ENCODE measurements at places on chromosomes 1 and 21. TPM values are rescaled to one million over a fixed set of nuclear protein-coding genes. Genes with fewer than 3 reads are reported as not detected.

GRCh38 chr1:56390232-56390867, 189.0 kb downstream of the PLPP3 start:
- no peaks in the 10 kb centered on the region for H3K27me3 ChIP-seq
- H3K27ac ChIP-seq = no peak overlapping the region
- H3K4me3 ChIP-seq = no peak overlapping the region
- H3K4me1 ChIP-seq = no peaks in the 10 kb centered on the region

- H3K36me3 ChIP-seq = peaks cover 2% of the 10 kb centered on the region
- no peaks in the 10 kb centered on the region for H3K27me3 ChIP-seq
- H3K4me3 ChIP-seq = peak overlapping the region; percentile 76
Measured at GRCh38 chr1:204410688-204411450, 748 bp downstream of the PPP1R15B start.

DNA sequence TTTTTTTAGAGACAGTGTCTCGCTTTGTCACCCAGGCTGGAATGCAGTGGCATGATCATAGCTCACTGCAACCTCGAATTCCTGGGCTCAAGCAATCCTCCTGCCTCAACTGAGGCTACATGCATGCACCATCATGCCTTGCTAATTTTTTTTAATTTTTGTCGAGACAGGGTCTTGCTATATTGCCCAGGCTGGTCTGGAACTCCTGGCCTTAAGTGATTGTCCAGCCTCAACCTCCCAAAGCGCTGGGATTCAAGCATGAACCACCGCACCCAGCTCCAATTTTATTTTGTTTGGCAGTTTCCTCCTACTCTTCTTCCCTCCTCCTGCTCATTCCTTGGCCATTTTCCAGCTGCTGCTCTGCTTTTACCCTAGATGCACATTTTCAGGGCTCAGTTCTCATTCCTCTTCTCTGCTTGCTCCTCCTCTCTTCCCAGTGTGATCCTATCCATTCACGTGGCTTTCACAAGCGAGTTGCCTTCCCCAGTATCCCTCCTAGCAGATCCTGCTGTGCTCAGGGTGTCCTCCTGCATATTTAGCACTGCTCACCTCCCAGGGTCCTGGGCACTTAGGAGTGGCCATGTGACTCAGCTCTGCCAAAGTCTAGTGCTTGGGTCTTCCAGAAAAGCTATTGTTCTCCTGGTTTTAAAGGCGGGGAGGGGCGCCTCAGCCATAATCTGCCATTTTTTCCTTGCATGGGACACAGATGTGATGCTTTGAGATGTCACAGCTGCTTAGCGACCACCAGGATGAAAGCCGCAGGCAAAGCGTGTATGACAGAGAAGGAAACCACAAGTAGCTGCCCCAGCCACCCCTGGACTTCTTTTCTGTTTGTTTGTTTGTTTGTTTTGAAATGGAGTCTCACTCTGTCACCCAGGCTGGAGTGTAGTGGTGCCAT, 33.7 kb downstream of the PSEN2 start:
- no peaks in the 10 kb centered on the region for H3K4me1 ChIP-seq
- H3K27ac ChIP-seq = no peak overlapping the region
- peaks cover 22% of the 10 kb centered on the region for H3K36me3 ChIP-seq
- DNase-seq = no peak

- H3K27me3 ChIP-seq = no peaks in the 10 kb centered on the region
- H3K36me3 ChIP-seq = no peaks in the 10 kb centered on the region
- no peak overlapping the region for H3K27ac ChIP-seq
Measured at GRCh38 chr1:83760226-83761021, 238.5 kb downstream of the TTLL7 start.

DNA sequence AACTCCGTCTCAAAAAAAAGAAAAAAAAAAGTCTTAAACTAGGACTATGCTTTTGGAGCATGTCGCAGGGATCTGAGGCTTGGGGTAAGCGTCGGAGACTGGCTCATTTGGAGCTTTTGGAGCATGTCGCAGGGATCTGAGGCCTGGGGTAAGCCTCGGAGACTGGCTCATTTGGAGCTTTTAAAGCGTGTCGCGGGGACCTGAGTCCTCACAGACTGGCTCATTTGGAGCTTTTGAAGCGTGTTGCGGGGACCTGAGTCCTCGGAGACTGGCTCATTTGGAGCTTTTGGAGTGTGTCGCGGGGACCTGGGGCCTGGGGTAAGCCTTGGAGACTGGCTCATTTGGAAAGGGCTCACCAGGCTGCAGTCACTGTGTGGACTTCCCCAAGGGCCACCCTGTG, 13.6 kb upstream of the TSPEAR start:
- no peaks in the 10 kb centered on the region for H3K27me3 ChIP-seq
- no peaks in the 10 kb centered on the region for H3K4me1 ChIP-seq
- no peak overlapping the region for H3K27ac ChIP-seq
- DNase-seq = no peak
- H3K36me3 ChIP-seq = no peaks in the 10 kb centered on the region
- H3K4me3 ChIP-seq = no peak overlapping the region

GRCh38 chr1:235068158-235069121, 60.2 kb downstream of the TOMM20 start:
- no peaks in the 10 kb centered on the region for H3K27me3 ChIP-seq
- DNase-seq = no peak
- peaks cover 8% of the 10 kb centered on the region for H3K4me1 ChIP-seq
- H3K4me3 ChIP-seq = no peak overlapping the region
- no peaks in the 10 kb centered on the region for H3K36me3 ChIP-seq

DNA sequence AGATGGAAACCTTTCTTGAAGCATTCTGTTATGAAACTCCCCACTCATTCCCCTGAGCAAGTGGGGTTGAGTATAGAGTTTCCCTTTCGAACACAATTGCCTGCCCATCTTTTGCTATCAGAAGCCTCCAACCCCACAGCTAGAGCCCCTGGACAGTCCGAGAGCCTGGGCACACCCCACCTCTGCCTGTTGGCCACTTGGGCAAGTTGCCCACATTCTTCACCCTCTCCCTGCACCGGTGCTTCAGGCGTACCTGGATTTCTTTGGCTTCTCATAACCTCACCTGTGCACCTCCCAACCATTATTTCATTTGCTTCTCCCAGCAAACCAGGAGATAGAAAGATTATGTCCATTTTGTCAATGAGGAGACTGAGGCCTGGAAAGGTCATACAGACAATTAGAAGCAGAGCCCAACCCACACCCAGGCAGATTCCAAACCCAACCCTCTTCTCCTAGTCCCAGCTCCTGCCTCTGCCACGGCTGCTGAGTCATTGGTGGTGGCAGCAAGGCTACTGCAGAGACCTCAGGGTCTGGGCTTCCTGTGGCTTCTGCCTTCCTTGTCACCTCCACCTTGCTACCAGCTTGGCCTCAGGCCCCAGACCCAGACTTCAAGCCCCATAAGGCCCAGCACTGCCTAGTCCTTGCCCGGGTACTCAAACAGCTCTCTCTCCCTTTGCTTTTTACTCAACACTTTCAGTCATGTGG, 118.7 kb upstream of the ZBTB40 start:
- DNase-seq = no peak
- H3K27me3 ChIP-seq = no peaks in the 10 kb centered on the region
- no peaks in the 10 kb centered on the region for H3K4me1 ChIP-seq

- no peak for DNase-seq
- H3K36me3 ChIP-seq = no peaks in the 10 kb centered on the region
Measured at GRCh38 chr1:106360252-106360651, 696.2 kb upstream of the PRMT6 start.

DNA sequence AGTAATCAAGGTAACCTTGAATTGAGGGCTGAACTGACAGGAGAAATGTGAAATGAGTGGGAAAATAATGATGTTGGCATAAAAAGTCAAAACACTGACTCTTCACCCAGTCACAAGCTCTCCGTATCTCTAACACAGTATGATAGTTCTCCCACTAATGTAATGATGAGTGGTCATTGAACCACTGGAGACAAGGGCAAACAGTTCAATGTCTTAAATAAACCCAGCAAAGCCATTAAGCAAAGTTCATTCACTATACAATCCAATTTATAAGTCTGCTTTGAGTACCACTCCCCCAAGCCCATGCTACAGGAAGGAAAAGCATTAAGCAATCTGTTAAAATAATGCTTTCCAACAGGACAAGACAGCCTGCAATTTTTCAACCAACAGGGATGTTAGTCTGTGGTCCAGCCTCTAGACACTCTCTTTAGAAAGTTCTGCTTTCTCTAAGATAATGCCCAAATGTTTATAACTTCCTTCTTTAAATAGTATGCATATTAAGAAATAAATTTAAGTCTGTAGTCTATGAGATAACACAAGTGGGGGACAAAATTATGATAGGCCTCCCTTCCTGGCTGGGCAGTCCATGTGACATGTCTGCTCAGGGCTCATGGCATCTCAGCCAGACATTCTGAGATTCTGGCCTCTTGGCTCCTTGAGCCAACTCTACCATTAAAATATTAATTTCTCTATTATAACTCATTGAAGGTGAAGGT, 25.5 kb upstream of the DDAH1 start:
- no peaks in the 10 kb centered on the region for H3K4me1 ChIP-seq
- no peak for DNase-seq
- H3K27ac ChIP-seq = no peak overlapping the region
- no peak overlapping the region for H3K4me3 ChIP-seq

GRCh38 chr1:64539781-64540218, 69.9 kb downstream of the CACHD1 start:
- no peaks in the 10 kb centered on the region for H3K27me3 ChIP-seq
- DNase-seq = no peak
- no peaks in the 10 kb centered on the region for H3K36me3 ChIP-seq

DNA sequence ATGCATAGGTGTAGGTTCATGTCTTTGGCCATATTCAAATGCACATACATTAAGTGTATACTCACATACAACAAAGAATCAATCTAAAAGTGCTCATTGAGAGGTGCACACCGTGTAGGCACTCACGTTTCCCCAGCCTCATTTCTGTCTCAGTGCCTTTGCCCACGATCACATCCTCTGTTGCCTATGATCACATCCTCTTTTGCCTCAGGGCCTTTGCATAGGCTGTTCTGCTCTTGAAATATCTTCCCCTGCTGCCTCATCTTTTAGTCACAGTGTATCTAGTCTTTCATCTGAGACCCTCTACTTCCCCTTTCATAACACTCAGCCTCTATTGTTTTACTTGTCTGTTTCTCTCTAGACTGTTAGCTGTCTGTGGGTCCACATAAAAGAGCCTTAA, 69.3 kb downstream of the FOXD2 start:
- H3K4me3 ChIP-seq = no peak overlapping the region
- H3K27me3 ChIP-seq = no peaks in the 10 kb centered on the region
- no peak overlapping the region for H3K27ac ChIP-seq

DNA sequence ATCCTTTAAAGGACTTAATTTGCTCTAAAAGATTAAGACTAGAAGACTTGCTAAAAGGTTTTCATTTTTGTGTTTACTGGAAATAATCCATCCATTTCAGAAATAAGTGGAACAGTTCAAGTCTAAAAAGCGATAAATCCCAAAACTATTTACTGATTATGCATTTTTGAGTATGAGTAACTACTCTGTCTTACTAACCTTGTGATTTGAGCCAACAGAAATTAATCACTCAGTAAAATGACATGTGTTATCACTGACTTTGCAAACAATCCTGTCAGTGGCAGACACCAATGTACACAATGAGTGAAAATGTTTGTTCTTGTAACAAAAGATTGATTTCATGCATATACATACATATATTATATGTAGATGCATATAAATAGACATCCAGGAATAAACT, 218.0 kb downstream of the DENND1B start:
- H3K4me1 ChIP-seq = no peaks in the 10 kb centered on the region
- DNase-seq = no peak
- H3K27me3 ChIP-seq = no peaks in the 10 kb centered on the region

DNA sequence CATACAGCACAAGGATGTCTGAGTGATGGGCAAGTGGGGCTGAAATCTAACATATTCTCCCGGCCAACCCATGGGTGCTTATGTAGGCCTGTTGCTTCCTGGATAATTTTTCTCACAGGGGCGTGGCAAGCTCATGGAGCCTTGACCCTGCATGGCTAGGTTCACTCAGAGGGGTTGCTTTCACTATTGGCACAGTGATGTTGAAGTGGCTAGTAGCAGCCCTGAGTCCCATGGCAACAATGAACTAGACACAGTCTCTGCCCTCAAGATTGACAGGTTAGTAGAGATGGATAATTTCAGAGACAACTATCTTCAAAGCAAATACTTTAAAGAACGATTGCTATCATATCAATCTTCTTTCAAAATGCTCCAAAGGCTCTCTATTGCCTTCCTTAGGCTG, 6.5 kb upstream of the MAB21L3 start:
- DNase-seq = no peak
- H3K36me3 ChIP-seq = no peaks in the 10 kb centered on the region
- no peaks in the 10 kb centered on the region for H3K27me3 ChIP-seq
- H3K27ac ChIP-seq = no peak overlapping the region

DNA sequence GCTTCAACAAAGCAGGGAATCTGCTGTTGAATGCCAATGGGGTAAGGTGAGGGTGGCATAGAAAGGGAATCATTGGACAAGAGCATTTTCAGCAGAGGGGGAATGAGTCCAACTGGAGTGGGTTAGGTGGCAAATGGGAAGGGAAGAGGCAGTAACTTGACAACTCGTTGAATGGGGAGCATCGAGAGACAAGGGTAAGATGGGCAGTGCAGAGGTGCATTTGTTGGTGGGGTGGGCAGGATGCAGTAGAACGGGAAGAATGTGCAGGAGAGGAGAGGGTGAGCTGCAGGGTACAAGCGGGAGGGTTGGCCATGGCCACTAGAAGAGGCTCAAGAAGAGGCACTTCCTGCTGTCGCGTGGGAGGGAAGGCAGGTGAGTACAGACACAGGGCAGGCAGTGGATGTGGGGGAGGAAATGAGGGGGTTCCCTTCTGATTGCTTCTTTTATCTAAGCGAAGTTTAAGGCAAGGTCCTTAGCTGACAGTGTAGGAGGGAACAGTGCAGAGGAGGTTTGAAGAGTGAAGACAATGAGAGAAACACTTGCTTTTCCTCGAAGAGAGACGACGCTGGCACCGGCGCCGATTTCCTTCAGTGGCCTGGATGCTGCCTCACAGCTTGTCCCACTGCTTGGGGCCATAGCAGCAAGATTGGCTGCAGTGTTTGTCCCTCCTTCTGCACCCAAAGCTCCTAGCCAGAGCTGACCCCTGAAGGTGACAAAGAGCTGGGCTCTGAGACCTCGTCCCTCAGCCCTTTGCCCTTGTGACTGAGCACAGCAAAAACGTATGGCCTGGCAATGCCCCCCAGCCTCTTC, 3.2 kb upstream of the IKBKE start:
- no peaks in the 10 kb centered on the region for H3K27me3 ChIP-seq
- DNase-seq = no peak
- H3K27ac ChIP-seq = no peak overlapping the region
- no peaks in the 10 kb centered on the region for H3K36me3 ChIP-seq
- H3K4me1 ChIP-seq = peaks cover 13% of the 10 kb centered on the region
- no peak overlapping the region for H3K4me3 ChIP-seq

GRCh38 chr1:114023377-114023776, 44.1 kb downstream of the OLFML3 start:
- H3K36me3 ChIP-seq = no peaks in the 10 kb centered on the region
- H3K27ac ChIP-seq = no peak overlapping the region
- no peak overlapping the region for H3K4me3 ChIP-seq
- DNase-seq = no peak
- no peaks in the 10 kb centered on the region for H3K27me3 ChIP-seq

GRCh38 chr1:74689621-74690363, 16.2 kb upstream of the ERICH3 start:
- no peaks in the 10 kb centered on the region for H3K4me1 ChIP-seq
- no peaks in the 10 kb centered on the region for H3K27me3 ChIP-seq
- H3K4me3 ChIP-seq = no peak overlapping the region
- no peak overlapping the region for H3K27ac ChIP-seq

SMIM1 gene
- not detected for total RNA-seq

SLC25A34 gene
- 5.7 TPM for total RNA-seq

OSCP1 gene
- total RNA-seq = 10.6 TPM

HTR6 gene
- not detected for total RNA-seq

IVL gene
- total RNA-seq = not detected

LMOD1 gene
- total RNA-seq = 316 TPM

HSPB7 gene
- total RNA-seq = 191 TPM

TMCO1 gene
- 9.9 TPM for total RNA-seq

PLEKHG5 gene
- total RNA-seq = 11.4 TPM

PTPN7 gene
- not detected for total RNA-seq

CTTNBP2NL gene
- 13.0 TPM for total RNA-seq

OR6K3 gene
- not detected for total RNA-seq

TCEA3 gene
- total RNA-seq = 11.3 TPM
